ENCODE measurements at places on chromosomes 11 and 22. TPM values are rescaled to one million over a fixed set of nuclear protein-coding genes. Genes with fewer than 3 reads are reported as not detected.

DNA sequence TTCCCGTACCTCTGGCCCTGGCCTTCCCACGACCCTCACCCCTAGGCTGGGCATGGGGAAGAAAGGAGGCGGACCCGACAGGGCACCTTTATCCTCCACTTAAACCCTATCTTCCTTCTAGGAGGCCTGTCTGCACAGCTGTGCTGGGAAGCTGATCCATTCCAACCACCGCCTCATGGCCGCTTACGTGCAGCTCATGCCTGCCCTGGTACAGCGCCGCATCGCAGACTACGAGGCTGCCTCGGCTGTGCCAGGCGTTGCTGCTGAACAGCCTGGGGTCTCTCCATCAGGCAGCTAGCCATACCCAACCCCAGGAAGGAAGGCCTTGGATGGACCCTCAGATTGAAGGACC lies 599 bp downstream of the TIMM10B start:
- peak overlapping the region; percentile 83 for H3K4me3 ChIP-seq
- DNase-seq = no peak
- no peaks in the 10 kb centered on the region for H3K36me3 ChIP-seq
- peaks cover 11% of the 10 kb centered on the region for H3K4me1 ChIP-seq
- no peaks in the 10 kb centered on the region for H3K27me3 ChIP-seq
- peak overlapping the region; percentile 87 for H3K27ac ChIP-seq

- H3K36me3 ChIP-seq = no peaks in the 10 kb centered on the region
- peaks cover 25% of the 10 kb centered on the region for H3K4me1 ChIP-seq
- no peak overlapping the region for H3K27ac ChIP-seq
These were observed 37.5 kb upstream of the LINC01488 start for GRCh38 chr11:69443968-69444364.

GRCh38 chr22:45572444-45572843 lies 69.8 kb downstream of the FBLN1 start:
- no peak overlapping the region for H3K4me3 ChIP-seq
- no peaks in the 10 kb centered on the region for H3K27me3 ChIP-seq
- peaks cover 4% of the 10 kb centered on the region for H3K36me3 ChIP-seq
- no peaks in the 10 kb centered on the region for H3K4me1 ChIP-seq

- H3K27me3 ChIP-seq = no peaks in the 10 kb centered on the region
- H3K4me1 ChIP-seq = peaks cover 15% of the 10 kb centered on the region
- H3K4me3 ChIP-seq = no peak overlapping the region
- H3K27ac ChIP-seq = no peak overlapping the region
- peaks cover 12% of the 10 kb centered on the region for H3K36me3 ChIP-seq
These were observed 81.9 kb upstream of the SLC25A18 start for GRCh38 chr22:17481424-17481823.

DNA sequence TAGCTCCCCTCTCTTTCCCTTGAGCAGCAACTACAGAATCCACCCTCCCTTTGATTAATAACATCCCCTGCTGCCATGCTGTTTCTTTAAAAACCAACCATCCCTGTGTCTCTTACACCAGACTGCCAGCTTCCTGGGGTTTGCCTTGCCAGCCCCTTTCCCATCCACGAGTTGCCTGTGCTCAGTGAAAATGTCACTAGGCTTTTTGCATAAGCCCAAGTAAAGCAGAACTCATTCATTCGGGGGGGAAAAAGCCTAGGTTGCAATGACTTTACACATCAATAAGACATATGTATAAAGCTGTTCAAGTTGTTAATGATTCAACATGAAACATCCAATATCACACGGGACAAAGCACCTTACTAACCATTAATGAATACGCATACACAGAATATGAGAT lies 398.7 kb downstream of the OPCML start:
- peaks cover 4% of the 10 kb centered on the region for H3K4me1 ChIP-seq
- H3K4me3 ChIP-seq = no peak overlapping the region
- H3K27ac ChIP-seq = no peak overlapping the region
- no peaks in the 10 kb centered on the region for H3K27me3 ChIP-seq
- H3K36me3 ChIP-seq = no peaks in the 10 kb centered on the region

DNA sequence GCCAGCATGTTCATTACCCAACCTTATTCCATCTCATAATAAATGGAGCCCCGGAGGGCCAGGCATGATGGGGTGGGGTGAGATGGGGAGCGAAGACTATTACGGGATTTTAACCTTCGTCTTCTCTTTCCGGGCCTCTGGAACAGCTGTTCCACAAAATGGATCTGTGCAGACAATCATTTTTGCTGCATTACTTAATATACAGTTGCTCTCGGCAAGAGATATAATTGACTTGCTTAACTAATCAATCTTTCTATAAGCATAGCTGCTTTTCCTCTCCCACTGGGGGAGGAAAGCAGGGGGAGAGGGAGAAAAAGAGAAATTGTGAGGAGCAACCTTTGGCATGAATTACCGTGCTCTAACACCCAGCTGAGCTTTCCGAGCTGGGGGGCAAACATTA lies 440.4 kb downstream of the BUD13 start:
- H3K4me3 ChIP-seq = no peak overlapping the region
- H3K4me1 ChIP-seq = no peaks in the 10 kb centered on the region
- DNase-seq = no peak
- no peaks in the 10 kb centered on the region for H3K36me3 ChIP-seq

GRCh38 chr11:129248618-129249017 lies 56.5 kb upstream of the ARHGAP32 start:
- H3K36me3 ChIP-seq = no peaks in the 10 kb centered on the region
- no peak overlapping the region for H3K4me3 ChIP-seq
- H3K27ac ChIP-seq = no peak overlapping the region
- no peak for DNase-seq
- no peaks in the 10 kb centered on the region for H3K27me3 ChIP-seq
- peaks cover 39% of the 10 kb centered on the region for H3K4me1 ChIP-seq

DNA sequence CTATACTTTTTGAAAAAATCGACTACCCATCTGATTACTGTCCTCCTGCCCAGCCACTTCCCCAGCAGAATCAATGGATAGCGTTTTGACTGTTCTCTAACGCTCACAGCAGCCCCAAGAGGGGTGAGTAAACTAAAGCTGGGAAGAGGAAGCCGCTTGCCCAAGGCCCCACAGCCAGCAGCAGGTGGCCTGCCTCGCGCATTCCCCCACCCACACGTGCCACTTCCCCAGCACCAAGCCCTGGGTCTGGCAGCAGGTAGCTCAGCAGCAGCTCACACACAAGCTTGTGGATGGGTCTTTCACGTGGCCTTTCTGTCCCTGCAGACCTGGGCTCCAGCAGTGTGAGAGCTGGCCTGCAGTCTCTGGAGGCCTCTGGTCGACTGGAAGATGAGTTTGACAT lies 34.3 kb downstream of the TOM1 start:
- H3K4me3 ChIP-seq = no peak overlapping the region
- peaks cover 11% of the 10 kb centered on the region for H3K4me1 ChIP-seq
- no peaks in the 10 kb centered on the region for H3K36me3 ChIP-seq
- DNase-seq = no peak

GRCh38 chr22:24216541-24217209 lies 28.2 kb downstream of the GGT5 start:
- no peaks in the 10 kb centered on the region for H3K36me3 ChIP-seq
- no peaks in the 10 kb centered on the region for H3K4me1 ChIP-seq
- H3K27ac ChIP-seq = no peak overlapping the region
- no peak overlapping the region for H3K4me3 ChIP-seq
- no peaks in the 10 kb centered on the region for H3K27me3 ChIP-seq

- peaks cover 19% of the 10 kb centered on the region for H3K4me1 ChIP-seq
- H3K27ac ChIP-seq = no peak overlapping the region
- H3K36me3 ChIP-seq = no peaks in the 10 kb centered on the region
- no peaks in the 10 kb centered on the region for H3K27me3 ChIP-seq
- no peak overlapping the region for H3K4me3 ChIP-seq
- peak; percentile 81 for DNase-seq
These were observed 15.9 kb downstream of the RHOG start for GRCh38 chr11:3824714-3825472.

GRCh38 chr11:103364687-103365086 lies 255.5 kb downstream of the DYNC2H1 start:
- no peak overlapping the region for H3K4me3 ChIP-seq
- H3K4me1 ChIP-seq = no peaks in the 10 kb centered on the region
- no peak for DNase-seq

- H3K27me3 ChIP-seq = no peaks in the 10 kb centered on the region
- DNase-seq = no peak
- no peak overlapping the region for H3K27ac ChIP-seq
- no peaks in the 10 kb centered on the region for H3K36me3 ChIP-seq
These were observed 223.5 kb upstream of the BLID start for GRCh38 chr11:122339436-122340060.

GRCh38 chr11:118049771-118050170 lies 27.1 kb upstream of the TMPRSS4 start:
- H3K27ac ChIP-seq = no peak overlapping the region
- no peaks in the 10 kb centered on the region for H3K4me1 ChIP-seq
- H3K4me3 ChIP-seq = no peak overlapping the region
- DNase-seq = no peak
- H3K36me3 ChIP-seq = no peaks in the 10 kb centered on the region
- no peaks in the 10 kb centered on the region for H3K27me3 ChIP-seq

DNA sequence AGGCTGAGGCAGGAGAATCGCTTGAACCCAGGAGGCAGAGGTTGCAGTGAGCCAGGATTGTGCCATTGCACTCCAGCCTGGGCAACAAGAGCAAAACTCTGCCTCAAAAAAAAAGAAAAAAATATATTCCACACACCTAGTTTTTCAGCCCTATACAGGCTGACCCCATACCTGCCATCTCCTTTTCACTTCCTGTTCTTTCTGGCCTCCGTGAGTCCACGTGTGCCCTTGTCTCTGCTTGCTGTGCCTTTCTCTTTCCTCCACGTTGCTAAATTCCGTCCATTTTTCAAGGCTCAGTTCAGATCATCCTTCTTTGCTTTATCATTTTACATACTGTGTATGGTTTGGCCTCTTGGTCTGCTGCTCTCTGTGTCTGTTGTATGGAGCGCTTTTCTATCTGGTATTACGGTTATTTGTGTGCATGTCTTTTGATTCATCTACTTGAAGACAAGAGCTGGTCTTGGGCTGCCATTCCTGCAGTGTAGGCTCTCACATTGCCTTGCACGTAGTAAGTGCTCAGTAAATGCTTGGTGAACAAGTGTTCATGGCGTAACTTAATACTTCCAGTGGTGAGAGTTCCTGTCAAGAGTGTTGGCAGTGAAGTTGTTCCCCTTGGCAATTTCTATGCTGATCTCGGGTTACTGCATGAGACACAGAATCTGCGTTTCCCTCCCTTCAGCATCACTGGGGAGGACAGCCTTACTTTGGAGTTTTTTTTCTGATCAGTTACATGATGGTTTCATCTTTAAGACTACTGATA lies 57.5 kb downstream of the PTPRJ start:
- peaks cover 18% of the 10 kb centered on the region for H3K4me1 ChIP-seq
- no peaks in the 10 kb centered on the region for H3K36me3 ChIP-seq
- H3K4me3 ChIP-seq = no peak overlapping the region
- H3K27me3 ChIP-seq = no peaks in the 10 kb centered on the region
- DNase-seq = no peak

DNA sequence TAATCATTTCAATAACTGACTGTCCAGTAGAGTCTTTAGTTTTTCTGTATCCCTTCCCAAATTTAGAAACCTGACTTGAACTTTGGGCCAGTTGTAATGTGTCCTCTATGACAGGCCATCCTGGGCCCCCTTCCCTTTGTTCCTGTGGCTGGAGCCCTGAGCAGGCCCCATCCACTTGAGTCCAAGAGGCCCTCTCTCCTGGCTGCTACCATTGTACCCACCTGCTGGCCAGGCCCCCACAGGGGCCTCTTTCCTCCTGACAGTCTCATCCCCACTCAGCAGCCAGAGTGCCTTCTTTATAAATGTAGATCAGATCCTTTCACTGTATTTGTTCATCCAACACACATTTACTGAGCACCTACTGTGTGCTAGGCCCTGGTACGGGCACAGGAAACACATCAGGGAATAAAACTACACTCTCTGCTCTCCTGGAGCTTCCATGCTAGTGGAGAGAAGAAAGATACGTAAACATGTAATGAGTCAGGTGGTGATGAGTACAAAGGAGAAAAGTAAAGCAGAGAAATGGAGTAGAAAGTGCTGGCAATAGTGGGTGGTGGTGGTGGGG lies 2.7 kb upstream of the LRP5 start:
- H3K4me3 ChIP-seq = no peak overlapping the region
- H3K27me3 ChIP-seq = peaks cover 24% of the 10 kb centered on the region
- H3K36me3 ChIP-seq = no peaks in the 10 kb centered on the region
- H3K27ac ChIP-seq = no peak overlapping the region
- DNase-seq = no peak

DNA sequence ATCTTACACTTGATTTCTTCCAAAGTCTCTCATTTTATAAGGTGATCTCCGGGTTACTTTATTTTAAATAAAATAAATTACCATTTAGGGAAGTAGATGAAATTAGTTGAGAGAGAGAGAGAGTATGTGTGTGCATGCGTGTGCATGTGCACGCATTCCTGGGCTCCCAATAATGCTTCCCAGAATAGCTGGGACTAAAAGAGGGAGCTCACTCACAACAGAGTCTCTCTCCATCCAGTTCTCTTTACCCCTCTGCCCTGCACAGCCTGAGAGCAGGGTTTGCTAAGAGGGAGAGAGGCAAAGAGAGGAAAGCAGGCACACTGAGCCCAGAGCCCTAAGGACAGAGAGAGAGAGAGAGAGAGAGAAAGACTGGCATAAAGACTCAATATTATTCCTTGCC lies 11.3 kb upstream of the TRIM44 start:
- H3K36me3 ChIP-seq = no peaks in the 10 kb centered on the region
- H3K4me1 ChIP-seq = peaks cover 25% of the 10 kb centered on the region
- H3K27ac ChIP-seq = no peak overlapping the region
- no peak overlapping the region for H3K4me3 ChIP-seq
- no peak for DNase-seq
- H3K27me3 ChIP-seq = peaks cover 47% of the 10 kb centered on the region

DNA sequence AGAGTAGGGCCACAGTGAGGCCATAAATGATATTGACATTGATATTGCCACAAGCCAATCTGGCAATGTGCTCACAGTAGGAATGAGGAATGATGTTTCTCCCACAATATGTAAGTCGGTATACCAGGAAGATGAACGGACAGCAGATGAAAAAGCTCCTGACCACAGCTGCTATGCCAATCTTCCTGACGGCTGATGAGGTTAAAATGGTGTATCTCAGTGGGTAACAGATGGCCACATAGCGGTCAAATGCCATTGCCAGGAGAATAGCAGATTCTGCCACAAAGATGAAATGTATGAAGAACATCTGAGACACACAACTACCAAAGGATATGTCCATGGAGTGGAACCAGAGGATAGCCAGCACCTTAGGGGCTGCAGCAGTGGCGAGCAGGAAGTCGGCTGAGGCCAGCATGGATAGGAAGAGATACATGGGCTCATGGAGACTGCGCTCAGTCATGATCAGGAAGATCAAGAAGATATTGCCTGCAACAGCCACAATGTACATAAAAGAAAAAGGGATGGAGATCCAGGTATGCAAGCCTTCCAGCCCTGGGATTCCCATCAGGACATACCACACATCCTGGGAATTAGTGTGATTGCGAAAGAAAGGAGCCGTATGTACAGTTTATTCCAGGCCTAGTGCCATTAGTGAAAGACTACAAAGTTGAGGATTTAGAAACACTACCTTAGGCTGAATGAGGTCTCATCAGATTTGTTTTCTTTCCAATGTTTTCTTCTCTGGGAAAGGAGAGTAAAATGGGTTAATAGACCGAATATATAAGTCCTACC lies 22.2 kb downstream of the OR51V1 start:
- H3K27me3 ChIP-seq = no peaks in the 10 kb centered on the region
- H3K36me3 ChIP-seq = no peaks in the 10 kb centered on the region
- DNase-seq = no peak
- H3K27ac ChIP-seq = no peak overlapping the region

The PGA5 gene
- total RNA-seq = not detected

The MS4A3 gene
- total RNA-seq = not detected

The C11orf65 gene
- 11.4 TPM for total RNA-seq

The PHLDA2 gene
- total RNA-seq = not detected

The TMEM151A gene
- not detected for total RNA-seq

The MADD gene
- total RNA-seq = 16.1 TPM

The LRRC75B gene
- 19.0 TPM for total RNA-seq

The BEST1 gene
- total RNA-seq = not detected

The OR52R1 gene
- not detected for total RNA-seq

The PATE1 gene
- not detected for total RNA-seq

The PATE2 gene
- not detected for total RNA-seq

The NNMT gene
- 1.7 TPM for total RNA-seq

The FREY1 gene
- 0.99 TPM for total RNA-seq

The POLDIP3 gene
- 67.2 TPM for total RNA-seq

The PATL1 gene
- 15.3 TPM for total RNA-seq

Data from neural progenitor cell (in vitro differentiated cells).